ENCODE measurements at places on chromosomes 13 and 19. TPM values are rescaled to one million over a fixed set of nuclear protein-coding genes. Genes with fewer than 3 reads are reported as not detected.

- DNase-seq: no peak
These were observed 859.0 kb upstream of the SLITRK1 start for GRCh38 chr13:84741253-84741652.

Gene C19orf25
- 17.9 TPM for total RNA-seq

GRCh38 chr13:44074611-44075010, 194.9 kb downstream of the LACC1 start:
- DNase-seq: no peak

DNA sequence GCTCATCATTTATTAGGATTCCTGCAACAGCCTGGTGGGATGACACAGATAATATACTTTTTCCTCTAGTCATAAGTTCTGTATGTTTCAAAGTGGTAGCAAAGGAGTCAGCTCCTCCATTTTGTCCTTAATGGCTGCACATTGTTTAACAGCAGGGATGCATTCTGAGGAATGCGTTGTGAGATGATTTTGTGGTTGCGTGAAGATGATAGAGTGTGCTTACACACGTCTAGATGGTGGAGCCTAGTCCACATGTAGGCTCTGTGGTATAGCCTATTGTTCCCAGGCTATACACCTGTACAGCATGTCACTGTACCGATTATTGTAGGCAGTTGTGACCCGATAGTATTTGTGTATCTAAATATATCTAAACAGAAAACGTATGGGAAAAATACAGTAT, 4.6 kb downstream of the SMARCA4 start:
- DNase-seq: no peak

Gene ZNF723
- not detected for total RNA-seq

Gene DACT3
- 17.5 TPM for total RNA-seq

DNA sequence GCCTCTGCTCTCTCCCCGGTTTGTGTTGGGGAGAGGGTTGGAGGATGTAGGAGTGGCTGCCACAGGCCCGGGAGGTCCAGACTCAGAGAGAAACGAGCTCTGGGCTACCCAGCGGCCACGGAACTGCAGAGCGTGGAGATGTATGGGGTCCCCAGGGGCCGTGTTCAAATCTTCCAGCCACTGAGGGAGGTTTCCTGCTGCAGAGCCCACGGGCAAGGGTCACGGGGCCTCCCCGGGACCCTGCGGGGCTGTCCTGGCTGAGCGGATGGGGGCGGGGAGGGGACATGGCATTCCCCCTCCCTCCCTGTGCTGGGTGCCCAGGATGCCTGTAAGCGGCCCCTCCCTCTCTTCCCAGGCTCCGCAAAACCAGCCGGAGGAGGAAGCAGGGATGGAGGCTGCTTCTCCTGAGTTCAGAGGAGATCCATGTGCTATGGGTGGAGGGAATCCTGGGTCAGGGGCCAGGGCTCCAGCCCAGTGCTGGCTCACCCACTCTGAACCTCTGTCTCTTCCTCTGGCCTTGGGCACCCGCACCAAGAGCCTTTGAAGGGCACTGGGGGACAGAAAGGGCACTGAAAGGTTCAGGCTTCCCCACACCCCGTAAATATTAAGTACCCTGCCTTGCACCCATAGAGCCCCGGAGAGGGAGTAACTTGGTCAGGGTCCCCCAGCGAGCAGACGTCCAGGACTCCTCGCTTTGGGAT, 22.6 kb downstream of the SMIM24 start:
- no peak for DNase-seq

GRCh38 chr13:80235166-80235966, 105.6 kb downstream of the SPRY2 start:
- DNase-seq: no peak

DNA sequence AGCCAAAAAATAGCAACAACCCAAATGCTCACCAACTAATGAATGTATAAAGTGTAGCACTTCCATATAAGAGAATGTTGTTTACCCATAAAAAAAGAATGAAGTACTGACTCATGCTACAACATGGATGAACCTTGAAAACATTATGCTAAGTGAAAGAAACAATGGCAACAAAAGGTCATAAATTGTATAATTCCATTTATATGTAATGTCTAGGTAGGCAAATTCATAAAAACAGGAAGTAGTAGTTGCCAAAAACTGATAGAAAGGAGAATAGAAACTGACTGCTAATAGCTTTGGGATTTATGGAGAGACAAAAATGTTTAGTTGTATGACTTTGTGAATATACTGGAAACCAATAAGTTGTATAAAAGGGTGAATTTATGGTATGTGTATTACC, 21.6 kb downstream of the MYCBP2 start:
- no peak for DNase-seq

GRCh38 chr19:40990972-40991381, at the start of gene CYP2B6:
TSS of gene CYP2B6 (plus strand) at chr19:40991282. CDS start at chr19:40991306, 24 bp downstream.
- DNase-seq: no peak

DNA sequence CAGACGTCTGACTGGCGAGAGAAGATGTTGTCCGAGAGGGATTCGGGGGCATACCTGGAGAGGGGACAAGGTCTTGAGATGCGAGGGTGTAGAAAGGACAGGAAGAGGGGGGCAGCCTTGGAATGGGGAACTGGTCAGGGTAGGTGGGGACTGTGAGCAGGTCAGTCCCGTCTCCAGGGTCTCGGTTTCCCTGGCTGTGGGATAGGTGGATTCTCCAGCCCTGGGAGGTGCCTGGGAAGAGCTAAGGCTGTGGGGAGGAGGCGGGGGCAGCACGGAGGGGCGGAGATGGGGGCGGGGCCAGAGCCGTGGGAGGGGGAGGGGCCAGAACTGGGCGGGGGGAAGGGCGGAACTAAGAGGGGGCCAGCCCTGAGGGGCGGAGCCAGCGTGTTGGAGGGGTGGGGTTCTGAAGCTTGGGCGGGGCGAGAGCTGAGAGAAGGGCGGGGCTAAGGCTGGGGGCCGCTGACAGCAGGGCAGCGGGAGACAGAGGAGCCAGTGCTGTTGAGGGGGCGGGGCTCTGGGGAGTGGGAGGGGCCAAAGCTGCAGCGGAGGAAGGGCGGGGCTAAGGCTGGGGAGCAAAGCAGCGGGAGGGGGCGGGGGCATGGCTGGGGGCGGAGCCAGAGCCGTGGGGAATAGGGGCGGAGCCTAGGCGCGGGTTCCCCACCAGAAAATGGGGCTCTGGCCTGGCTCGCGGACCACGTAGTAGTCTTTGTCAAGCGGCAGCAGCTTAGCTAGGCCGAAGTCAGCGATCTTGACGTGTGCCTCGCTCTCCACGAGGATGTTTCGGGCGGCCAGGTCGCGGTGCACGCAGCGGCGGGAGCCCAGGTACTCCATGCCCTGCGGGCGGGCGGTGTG, 9.5 kb upstream of the INSL3 start:
- DNase-seq: peak; percentile 55

DNA sequence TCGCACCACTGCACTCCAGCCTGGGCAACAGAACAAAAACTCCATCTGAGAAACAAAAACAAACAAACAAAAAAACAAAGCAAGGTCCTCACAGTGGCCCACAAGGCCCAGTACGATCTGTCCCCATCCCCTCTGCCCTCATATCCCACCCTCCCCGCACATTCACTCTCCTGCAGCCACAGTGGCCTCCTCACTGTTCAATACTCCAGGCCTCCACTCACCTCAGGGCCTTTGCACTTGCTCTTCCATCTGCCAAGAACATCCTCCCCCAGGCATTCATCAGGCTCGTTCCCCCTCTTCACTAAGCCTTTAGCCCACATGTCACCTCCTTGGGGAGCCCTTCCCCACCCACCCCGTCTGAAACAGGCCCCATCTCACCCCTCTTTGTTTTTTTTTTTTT, 4.6 kb downstream of the TMEM143 start:
- no peak for DNase-seq

DNA sequence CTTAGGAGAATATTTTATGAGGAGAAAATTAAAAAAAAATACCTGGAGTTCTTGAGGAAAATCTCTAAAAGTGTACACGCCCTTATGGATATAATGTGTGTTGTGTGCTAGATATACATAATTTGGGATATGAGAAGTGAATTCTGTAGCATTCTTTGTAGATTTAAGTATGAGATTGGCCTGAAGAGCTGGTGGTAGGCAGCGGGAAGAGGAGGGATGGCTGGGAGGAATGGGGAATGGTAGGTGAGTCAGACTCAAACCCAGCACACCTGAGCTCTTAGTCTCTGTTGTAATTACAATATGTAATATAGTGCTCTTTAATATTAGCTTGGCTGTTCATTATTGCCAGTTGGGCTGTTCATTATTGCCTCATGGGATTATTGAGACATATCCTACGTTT, 7.0 kb downstream of the CHAMP1 start:
- DNase-seq: no peak

- DNase-seq: no peak
These were observed 17.9 kb downstream of the VSTM1 start for GRCh38 chr19:54045771-54046170.

DNA sequence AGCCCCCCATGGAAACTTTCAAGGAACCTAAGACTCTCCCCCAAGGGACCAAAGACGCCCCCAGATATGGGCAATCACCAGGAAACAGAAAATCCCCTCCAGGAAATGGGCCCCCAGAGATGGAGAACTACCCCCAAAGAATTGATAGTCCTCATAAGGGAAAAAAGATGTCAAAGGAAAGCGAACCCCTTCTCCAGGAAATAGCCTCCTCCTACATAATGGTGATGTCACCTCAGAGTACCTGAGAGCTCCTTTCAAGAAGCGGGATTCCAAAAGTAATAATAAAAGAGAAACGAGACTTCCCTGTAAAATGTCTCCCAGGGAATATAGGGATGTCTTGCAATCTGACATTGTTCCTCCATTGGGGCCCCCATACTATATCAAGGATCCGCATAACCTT, 1.1 kb downstream of the CDKN2D start:
- no peak for DNase-seq

DNA sequence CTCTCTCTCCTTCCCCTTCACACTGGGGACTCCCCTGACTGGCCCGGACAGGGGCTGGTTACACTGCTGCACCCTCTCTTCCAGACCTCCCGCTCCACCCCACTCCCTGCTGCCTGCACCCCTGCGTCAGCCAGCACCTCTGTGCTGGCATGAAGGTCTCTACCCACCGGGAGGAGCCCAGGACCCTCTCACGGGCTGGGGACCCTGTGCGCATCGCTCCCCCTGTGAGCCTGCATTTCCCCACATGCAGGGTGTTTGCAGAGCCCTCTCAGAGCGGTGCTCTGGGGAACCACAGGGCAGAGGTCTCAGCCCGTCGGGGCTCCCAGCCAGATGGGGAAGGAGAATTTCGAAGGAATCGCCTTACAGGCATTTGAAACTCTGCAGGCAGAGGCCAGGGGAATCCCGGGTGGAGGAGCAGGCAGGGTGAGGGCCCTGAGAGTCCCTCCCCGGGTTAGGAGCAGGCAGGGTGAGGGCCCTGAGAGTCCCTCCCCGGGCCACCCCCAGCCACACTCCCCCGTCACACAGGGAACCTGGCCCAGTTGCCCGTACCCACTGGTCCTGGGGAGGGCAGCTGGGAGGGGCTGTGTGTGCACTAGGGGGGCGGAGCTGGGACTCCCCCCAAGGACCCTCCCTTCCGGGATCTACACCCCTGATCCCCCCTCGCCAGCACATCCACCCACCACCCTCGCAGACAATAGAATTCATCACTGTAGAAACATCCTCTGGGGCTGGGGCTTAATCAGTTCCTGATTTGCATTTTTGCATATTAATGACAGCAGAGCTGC, 16.3 kb upstream of the TCF3 start:
- DNase-seq: no peak

DNA sequence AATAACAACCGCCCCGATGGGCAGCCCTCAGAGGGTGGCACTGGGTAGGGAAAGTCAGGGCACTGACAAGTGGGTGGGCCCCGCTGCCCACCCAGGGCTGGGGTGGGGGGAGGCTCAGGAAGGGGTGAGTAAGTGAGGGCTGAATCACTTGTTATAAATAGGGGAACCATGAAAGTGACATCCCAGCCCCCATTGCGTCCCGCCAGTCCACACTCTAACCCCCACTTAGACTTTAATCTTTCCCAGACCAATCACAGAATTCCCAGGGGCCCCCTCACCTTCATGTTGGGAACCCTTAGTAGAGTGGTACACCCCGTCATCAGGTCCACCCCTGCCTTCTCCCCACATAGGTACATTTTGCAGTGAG, 37.0 kb upstream of the NANOS3 start:
- DNase-seq: peak; percentile 67

DNA sequence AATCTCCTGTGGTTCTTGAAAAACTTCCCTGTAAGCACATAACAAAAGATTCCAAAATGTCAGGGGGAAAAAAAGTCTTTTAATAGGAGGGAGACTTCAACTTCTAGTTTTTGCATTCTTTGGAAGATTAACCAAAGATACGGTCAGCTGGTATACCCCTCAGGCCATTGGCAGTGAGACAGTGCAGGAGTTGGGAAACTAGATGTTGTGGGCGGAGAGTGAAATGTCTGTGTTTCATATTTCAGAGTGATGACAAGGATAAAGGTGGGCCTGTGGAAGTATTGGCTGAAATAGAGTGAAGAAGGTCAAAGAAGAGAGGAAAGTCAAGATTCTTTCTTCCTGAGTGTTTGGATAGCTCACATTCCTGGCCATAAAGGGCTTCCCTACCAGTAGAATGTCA, 40.8 kb downstream of the CYP2B6 start:
- no peak for DNase-seq

Gene FGF14
- 85.2 TPM for total RNA-seq

Gene SLC10A2
- total RNA-seq: under 0.01 TPM

DNA sequence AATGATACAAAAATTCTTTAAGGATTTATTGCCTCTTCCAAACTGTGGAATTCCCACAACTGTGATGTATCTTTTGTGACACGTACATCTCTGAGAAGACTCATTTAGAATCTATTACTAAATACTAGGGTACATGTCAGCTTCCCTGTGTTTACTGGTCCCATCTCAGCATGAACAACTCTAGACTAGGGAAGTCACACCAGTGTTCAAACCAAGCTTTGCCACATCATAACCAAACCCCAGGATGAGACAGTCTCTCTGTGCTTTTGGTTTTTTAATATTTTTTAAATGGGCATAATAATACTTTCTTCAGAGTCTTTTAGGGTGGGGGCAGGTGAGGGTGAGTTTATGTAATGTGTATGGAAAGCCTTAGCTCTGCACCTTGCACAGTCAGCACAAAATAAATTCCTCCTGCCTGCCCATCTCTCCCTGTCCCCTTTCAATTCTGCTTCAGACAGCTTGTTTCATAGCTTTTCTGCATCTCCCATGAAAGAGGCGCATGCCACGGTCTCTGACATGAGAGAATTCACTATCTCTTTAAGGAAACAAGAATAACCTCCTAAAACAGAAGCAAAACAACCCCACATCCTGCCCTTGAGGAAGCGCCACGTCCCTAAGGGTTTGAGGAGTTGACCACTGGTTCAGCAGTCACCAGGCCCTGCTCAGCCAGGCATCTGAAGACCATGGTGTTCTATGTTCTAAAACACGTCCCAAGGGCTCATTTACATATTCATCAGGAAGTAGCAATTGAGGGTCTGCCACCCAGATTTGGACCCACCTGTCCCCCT, 174.5 kb downstream of the USP12 start:
- DNase-seq: no peak

Gene ZNF665
- 6.1 TPM for total RNA-seq

Gene ZNF534
- 3.3 TPM for total RNA-seq

GRCh38 chr19:13070425-13071140, 32.1 kb downstream of the LYL1 start:
- no peak for DNase-seq

Gene ADGRE2
- total RNA-seq: under 0.01 TPM

DNA sequence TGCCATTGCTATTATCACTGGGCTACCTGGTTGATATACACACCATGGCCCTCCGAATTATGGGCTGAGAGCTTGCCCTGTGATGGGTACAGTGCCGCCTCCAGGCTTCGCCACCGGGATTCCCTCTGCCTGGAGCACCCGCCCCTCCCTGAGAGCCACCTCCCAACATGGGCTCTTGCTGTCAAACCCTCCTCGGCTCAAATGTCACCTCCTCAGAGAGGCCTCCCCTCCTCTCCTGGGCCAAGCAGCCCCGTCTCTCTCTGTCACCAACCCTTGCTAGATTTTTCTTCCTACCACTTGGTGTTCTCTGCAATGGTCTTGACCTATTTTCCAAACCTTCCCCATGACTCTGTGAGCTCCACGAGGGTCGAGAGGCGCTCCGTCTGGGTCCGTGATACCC, 12.2 kb upstream of the TLE2 start:
- no peak for DNase-seq

All from frontal cortex (tissue), 4 donors.